ENCODE measurements at places on chromosomes 16 and 17.

GRCh38 chr17:28174352-28175046 lies 132.0 kb downstream of the NLK start:
- no peak for DNase-seq

DNA sequence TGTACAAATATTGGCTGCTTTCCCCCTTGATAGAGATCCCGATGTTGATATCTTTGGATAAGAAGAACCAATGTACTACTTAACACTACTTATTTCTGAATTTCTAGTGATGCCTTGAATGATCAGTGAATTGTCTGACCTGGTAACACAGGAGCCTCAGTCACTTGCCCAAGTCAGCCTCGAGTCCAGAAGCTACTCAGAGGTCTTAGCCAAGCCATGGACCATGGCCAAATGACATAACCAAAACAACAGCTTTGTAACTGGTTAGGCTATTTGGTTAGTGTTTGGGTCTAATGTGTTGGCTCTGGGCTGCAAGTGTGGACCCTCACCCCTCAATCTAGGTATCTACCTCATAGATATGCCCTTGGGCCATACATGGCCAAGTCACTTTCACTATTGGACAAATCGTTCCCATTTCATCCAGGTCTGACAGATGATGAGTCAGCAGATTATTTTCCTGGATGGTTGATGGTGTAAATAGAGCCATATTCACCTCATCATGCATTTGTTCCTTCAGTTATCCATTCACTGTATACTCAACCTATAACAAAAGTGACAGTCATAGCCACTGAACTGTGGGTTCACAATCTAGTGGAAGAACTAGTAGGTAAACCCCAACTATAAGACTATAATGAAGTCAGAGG lies 3.5 kb downstream of the RBFOX1 start:
- DNase-seq = no peak

GRCh38 chr16:56643080-56643778 lies 4.8 kb downstream of the MT1A start:
- peak; percentile 76 for DNase-seq

DNA sequence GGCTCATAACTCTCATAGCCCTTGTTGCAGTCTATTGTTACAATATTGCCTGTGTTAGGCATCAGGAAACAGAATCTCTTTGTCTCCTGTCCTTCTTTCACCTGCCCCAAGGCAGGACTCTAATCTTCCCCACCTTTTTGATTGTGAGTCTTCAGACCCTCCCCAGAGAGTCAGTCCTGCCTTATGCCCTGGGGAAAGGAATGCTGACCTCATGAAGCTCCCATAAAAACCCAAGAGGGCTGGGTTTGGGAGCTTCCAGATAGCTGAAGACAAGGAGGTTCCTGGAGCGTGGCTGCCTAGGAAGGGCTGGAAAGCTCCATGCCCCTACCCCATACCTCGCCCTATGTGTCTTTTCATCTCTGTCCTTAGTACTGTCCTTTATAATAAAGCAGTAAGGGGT lies 688.8 kb downstream of the WWOX start:
- no peak for DNase-seq

GRCh38 chr17:8753976-8754440 lies 4.3 kb downstream of the SPDYE4 start:
- no peak for DNase-seq

DNA sequence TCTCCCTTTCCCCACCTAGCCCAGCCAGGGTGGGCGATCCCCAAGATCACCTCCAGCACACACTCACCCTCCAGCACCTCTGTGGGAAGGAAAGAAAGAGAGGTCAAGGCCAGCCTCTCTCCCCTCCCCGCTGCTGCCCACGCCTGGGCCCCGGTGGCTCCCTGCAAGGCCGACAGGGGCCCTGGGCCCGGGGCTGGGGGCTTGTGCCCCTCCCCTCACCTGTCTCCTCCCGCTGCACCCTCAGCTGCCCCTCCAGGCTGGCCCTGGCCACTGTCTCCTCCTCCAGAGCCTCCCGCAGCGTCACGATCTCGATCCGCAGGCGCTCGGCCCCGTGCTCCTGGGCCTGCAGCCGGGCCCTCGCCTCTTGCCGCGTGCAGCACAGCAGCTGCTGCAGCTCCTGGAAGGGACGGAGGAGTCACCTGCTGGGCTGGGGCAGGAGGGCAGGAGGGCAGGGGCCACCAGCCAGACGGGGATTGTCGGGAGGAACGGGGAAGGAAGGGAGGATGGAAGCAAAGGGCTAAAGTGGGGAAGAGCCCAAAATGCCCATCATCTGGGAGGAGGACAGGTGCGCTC lies 19.2 kb downstream of the RABEP2 start:
- DNase-seq = no peak

Measured in tibial artery (tissue), 4 donors.